A549 treated with Hydrocortisone at 1 μM for 4 hours (cell line): ENCODE measurements at places on chromosomes 1 and 21. TPM values are rescaled to one million over a fixed set of nuclear protein-coding genes. Genes with fewer than 3 reads are reported as not detected.

Gene MAN1C1
- 0.35 to 0.77 TPM (median 0.44 TPM) in 5 replicates for total RNA-seq

Gene FAAH
- 0.61 to 0.88 TPM (median 0.81 TPM) in 5 replicates for total RNA-seq

Gene UQCRH
- total RNA-seq, result 391 to 458 TPM (median 415 TPM) in 5 replicates

Gene TTC39A
- 1.4 to 2.7 TPM (median 1.7 TPM) in 5 replicates for total RNA-seq

Gene FAM72D
- 4.7 to 7.7 TPM (median 5.8 TPM) in 5 replicates for total RNA-seq

Gene AGT
- total RNA-seq, result 0.05 to 0.24 TPM (median 0.13 TPM) in 5 replicates

Gene SLC6A17
- total RNA-seq, result 4.7 to 6.0 TPM (median 5.2 TPM) in 5 replicates

Gene RPS6KC1
- 8.8 to 14.4 TPM (median 10.2 TPM) in 5 replicates for total RNA-seq
